ENCODE measurements at places on chromosomes 3 and 15.

GRCh38 chr15:66188464-66188863 lies 65.1 kb downstream of the MEGF11 start:
- no peak for DNase-seq

DNA sequence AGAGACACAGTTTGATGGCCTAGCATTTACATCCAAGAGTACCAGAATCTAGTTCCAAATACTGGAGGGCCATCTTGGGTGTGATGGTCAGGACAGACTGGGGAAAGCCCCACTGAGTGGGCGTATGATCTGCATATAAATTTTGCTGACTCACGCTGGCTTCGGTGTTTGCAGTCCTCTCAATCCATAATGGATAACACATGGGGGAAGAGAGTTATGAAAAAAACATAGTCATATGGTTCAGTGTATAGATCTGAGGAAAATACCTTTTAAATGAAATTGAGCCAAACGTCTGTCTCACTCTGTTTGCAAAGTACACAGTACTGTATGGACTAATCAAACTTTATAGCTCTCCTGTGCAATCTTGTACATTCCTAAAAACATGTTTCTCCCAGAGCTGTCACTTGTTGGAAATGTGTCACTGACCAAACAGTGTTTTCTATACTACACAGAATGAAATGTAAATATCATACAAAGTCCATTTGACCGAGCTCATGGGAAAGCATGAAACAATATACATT lies 125.3 kb upstream of the THBS1 start:
- DNase-seq, result no peak

GRCh38 chr3:77373619-77374018 lies 333.7 kb downstream of the ROBO2 start:
- no peak for DNase-seq

GRCh38 chr3:183710231-183710630 lies 12.6 kb downstream of the YEATS2 start:
- no peak for DNase-seq

DNA sequence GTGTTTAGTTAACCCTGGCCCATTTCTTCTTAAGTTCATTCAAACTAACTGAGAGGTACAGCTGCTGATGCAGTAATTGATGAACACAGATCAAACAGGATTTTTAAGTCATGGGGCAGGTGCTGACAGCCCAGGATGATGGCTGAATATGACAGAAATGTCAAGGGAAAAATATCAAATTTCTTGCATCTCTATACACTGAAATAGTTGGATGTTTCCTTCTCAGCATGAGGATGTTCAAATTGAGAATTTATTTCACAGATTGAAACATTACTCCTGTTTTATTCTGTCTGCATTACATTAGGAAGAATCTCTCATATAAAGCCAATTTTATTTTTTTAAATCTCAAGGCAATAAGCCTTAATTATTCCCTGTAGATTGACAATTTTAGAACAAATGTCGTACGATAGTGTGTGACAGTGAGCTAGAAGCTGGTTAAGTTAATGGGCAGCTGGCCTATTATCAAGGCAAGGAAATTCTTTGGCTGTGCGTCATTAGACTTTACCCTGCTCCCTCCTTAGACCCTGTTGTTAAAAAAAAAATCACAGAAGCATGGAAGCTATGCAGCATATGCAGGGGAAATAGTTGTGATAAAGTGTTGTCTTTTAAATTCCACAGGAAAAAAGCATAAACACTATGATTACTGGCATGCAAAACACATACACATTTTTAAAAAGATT lies 183.8 kb upstream of the KCNMB2 start:
- DNase-seq, result no peak

DNA sequence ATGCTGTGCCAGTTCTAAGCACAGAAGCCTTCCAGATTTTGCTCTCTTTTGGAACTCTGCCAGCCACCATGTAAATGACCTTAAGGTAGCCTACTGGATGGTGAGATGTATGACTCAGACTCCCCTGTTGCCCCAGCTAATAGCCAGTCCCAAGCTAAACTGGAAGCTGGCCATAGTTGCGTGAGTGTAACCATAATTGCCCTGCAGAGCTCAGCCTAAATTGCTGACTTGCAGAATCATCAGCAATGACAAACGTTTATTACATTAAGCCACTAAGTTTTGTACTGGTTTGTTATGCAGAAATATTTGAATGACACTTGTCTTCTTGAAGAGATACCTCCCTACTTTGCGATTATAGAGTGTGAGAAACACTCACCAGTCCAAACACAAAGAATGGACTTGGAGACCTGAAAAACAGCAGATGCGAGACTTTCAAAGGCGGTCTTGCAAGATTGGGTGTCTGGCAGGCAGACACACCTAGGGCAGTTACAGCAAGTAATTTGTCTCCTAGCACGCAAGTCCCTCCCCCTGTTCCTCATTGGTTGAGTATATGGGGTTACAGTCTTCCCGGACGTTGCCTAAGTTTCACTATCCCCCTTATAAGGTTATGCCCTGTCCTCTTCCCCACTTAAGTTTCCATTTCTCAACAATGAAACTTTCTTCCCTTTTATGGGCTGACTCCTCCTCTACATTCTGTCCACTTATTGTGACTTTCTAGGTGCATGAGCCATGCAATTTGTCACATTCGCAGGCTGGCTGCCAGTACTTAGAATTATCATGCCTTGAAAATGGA lies 83.6 kb upstream of the XCR1 start:
- no peak for DNase-seq

DNA sequence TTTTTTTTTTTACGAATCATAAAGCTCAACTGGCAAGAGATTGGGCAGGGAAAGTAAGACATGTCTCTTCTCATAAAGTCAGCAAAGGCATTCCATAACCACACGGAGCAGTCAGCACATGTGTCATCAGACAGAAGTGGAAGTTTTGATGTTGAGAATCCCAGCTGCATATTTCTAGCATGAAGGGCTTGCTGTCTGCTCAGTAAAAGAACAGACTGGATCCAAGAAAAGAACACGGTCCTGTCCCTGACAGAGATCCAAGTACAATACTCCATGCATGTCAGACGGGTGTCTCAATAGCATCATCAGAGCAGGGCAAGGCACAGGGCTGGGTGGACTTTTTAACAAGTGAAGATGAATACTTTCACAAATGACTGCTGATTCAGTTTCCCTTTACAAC lies 38.2 kb downstream of the ABI3BP start:
- DNase-seq, result no peak

DNA sequence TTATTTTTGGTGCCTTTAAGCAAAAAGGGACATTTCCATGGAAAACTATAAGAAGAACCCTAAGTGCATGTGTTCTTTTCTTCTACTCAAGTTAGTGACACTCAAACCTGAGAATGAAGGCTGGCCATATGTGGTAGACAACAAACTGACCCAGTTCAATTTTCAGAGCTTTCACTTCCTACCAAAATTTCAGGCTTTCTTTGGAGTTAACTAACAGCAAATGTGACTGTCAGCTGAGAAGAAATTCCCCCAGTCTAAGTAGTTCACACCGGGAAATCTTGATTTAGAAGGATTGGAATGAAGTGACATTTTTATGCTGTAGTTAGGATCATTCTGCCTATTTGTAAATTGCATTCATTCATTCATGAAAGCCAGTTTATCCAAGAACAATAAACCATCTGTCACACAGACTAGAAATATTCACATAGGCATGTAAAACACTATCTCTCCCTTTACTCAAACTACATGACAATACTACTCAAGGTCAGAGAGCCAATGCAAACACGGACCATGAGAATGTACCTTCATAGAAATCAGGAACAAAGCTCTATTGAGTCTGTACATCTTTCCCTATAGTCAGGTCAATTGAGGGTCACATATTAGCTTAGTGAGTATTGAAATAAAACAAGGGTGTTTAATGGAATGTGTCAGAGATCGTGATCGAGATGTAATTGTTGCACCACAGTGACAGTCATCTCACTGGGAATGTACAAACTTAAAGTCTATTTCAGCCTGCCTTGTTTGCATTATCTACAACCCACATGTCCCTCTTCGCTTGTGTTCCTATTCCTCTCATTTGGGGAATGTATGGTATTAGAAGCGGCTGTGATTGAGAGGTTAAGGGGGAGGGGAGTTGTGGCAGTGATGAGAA lies 113.8 kb upstream of the TGFBR2 start:
- DNase-seq, result no peak

GRCh38 chr15:45827275-45827674 lies 192.4 kb downstream of the SQOR start:
- DNase-seq, result no peak

GRCh38 chr3:140122183-140122582 lies 187.2 kb downstream of the CLSTN2 start:
- no peak for DNase-seq

- DNase-seq, result no peak
Measured at GRCh38 chr3:185152410-185153170, at the start of gene C3orf70. Gene C3orf70 (minus strand): TSS chr3:185153060. CDS start chr3:185152823, 237 bp downstream.

DNA sequence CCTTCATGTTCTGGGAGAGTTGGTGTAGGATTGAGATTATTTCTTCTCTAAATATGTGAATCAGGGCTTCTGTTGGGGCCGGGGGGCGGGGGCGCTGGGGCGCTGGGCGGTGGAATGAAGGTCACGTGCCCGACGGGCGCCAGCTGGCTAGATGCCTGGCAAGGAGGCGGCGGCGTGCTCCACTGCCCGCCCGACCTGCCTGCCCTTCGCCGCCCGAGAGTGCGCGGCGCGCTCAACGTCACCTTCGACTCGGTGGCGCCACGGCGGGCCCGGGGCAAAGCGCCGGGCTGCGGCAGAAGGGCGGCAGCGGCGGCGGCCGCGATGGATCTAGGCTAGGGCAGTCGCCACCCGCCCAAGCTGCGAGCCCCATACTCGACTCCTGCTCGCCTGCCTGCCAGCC lies 47.0 kb upstream of the LHFPL4 start:
- no peak for DNase-seq

DNA sequence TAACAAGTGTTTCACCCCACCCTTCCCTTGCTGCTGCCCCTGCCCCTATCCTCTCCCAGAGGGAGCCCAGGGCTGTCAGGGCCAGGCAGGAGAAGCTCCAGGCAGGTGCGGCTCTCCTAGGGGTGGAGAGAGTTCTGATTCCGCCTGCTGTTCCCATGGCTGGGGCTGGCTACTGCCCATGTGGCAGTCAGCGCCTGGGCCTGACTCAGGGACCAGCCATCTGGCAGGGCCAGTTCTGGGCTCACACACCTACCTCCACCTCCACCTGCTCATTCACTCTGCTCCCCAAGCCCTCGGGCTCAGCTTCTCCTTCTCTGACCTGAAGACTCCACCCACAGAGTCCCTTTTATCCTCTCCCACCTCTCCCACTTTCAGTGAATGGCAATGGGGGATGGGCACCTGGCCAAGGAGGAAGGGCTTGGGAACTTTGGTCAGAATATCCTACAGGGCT lies 23.4 kb downstream of the AMOTL2 start:
- DNase-seq, result no peak

- DNase-seq, result no peak
Measured at GRCh38 chr3:107826727-107827126, 264.1 kb downstream of the CD47 start.

DNA sequence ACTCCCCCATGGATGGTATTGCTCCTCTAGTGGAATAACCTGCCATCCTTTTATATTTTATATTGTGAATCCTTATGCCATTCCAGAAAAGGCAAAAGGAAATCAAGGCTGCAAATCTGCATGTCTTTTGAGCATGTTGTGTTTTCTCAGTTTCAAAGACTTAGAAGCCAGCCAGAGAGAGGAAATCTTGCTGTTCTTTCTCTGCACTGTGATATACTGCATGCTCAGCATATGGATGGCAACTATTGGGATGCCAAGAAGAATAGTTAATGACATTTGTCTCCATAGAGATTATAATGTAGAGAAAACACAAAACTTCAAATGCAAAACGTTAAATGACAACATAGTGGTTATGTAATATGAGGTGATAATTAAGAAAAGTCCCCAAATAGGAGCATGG lies 106.0 kb upstream of the NUDT16 start:
- no peak for DNase-seq

DNA sequence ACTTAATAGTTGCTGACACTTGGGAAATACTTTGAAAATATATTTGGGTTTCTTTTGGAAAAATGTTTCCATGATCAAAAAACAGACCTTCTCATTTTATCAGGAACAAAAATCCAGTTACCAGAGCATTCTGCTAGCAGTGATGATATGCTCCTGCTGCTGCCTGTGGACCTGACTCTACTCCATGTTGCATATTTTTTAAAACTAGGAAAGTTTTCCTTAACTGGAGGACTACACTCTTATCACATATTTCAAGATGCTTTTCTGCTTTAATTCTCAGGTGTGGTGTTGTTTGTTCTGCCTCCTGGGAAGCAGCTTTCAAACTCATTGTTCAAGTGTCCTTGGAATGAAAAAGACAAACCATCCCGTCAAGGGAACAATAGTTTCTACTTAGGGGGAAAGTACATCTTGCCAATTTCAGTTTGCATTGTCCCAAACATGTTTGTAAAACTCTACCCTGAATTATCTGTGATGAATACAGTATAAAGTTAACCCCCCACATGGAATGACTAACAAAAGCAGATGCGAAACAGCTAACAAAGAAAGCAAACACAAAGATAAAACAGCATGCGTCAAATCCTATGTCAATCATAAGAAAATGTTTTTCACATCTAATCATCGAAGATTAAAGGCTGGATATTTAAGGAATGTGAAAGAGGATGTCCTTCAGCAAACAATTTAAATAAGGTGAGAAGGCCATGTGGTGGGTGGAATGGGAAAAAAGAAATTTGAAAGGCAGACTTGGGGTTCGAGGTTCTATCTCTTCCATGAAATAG lies 40.1 kb upstream of the PSMD6 start:
- no peak for DNase-seq

GRCh38 chr15:60627298-60627943 lies 148.5 kb upstream of the ICE2 start:
- DNase-seq, result no peak

GRCh38 chr15:56732135-56732885 lies 999 bp downstream of the ZNF280D start:
- no peak for DNase-seq

- no peak for DNase-seq
Measured at GRCh38 chr15:67510597-67511190, 10.2 kb upstream of the C15orf61 start.

DNA sequence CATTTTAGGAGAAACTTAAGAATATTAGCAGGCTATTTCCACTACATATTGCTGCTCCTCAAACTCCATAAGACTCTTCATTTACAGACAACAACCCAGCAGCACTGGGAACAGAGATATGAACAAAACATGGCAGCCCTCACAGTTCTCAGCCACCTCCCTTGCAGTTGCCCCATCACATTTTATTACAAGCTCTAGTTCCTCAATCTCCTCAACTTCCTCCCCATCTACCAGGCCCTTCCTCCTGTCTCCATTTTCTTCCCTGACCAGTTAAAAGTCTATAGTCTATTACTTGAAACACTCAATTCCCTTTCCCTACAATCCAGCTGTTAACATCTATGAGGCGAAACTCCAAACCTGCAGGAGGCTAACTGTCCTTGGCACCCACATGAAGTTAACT lies 412.5 kb downstream of the TBC1D5 start:
- no peak for DNase-seq

GRCh38 chr3:100893590-100893989 lies 99.6 kb downstream of the ABI3BP start:
- DNase-seq, result no peak
